Placental epithelial cell (primary cell): ENCODE measurements at places on chromosomes 7 and 10. TPM values are rescaled to one million over a fixed set of nuclear protein-coding genes. Genes with fewer than 3 reads are reported as not detected.

DYNC1I1 gene
- total RNA-seq = 1.6 and 2.7 TPM in 2 replicates

ATOH7 gene
- under 0.01 TPM in 1 of 2 replicates, not detected in the other for total RNA-seq

AQP1 gene
- total RNA-seq = 0.39 and 1.5 TPM in 2 replicates

PRPS1L1 gene
- not detected in 2 replicates for total RNA-seq

PON1 gene
- total RNA-seq = not detected in 2 replicates

TIAL1 gene
- 45.4 and 55.4 TPM in 2 replicates for total RNA-seq

ZNF487 gene
- 2.9 and 5.9 TPM in 2 replicates for total RNA-seq

CRPPA gene
- total RNA-seq = 1.6 and 3.1 TPM in 2 replicates

FAM221A gene
- 2.3 and 3.9 TPM in 2 replicates for total RNA-seq

TRIM74 gene
- total RNA-seq = not detected in 2 replicates

C10orf53 gene
- not detected in 2 replicates for total RNA-seq

PDAP1 gene
- 31.4 and 51.6 TPM in 2 replicates for total RNA-seq

SLC25A40 gene
- total RNA-seq = 11.0 and 12.8 TPM in 2 replicates

ZNF365 gene
- under 0.01 TPM in 1 of 2 replicates, not detected in the other for total RNA-seq

ZNF488 gene
- total RNA-seq = 2.7 and 5.0 TPM in 2 replicates

LIPM gene
- under 0.01 TPM in 1 of 2 replicates, not detected in the other for total RNA-seq

DPP6 gene
- total RNA-seq = under 0.01 TPM in 1 of 2 replicates, not detected in the other

FFAR4 gene
- total RNA-seq = not detected in 2 replicates

SLC18A2 gene
- not detected in 2 replicates for total RNA-seq

LIPF gene
- total RNA-seq = not detected in 2 replicates

CNOT4 gene
- 11.0 and 11.9 TPM in 2 replicates for total RNA-seq

AFAP1L2 gene
- total RNA-seq = 80.5 and 104 TPM in 2 replicates

CLDN3 gene
- total RNA-seq = not detected in 2 replicates

FXYD4 gene
- total RNA-seq = not detected in 2 replicates

TBXAS1 gene
- total RNA-seq = 1.6 and 5.0 TPM in 2 replicates

HABP2 gene
- not detected in 2 replicates for total RNA-seq

NAT16 gene
- total RNA-seq = not detected in 2 replicates

GCK gene
- total RNA-seq = under 0.01 and 0.33 TPM in 2 replicates

LRRC18 gene
- total RNA-seq = not detected in 2 replicates

MLLT10 gene
- total RNA-seq = 56.9 and 86.0 TPM in 2 replicates

FKBP6 gene
- not detected in 2 replicates for total RNA-seq

KLHDC10 gene
- total RNA-seq = 20.6 and 29.8 TPM in 2 replicates

SYT15B gene
- under 0.01 TPM in 1 of 2 replicates, not detected in the other for total RNA-seq

PARD3 gene
- 37.2 and 49.9 TPM in 2 replicates for total RNA-seq

TDRD1 gene
- total RNA-seq = 0.39 and 2.0 TPM in 2 replicates

OR2A7 gene
- 5.6 and 7.1 TPM in 2 replicates for total RNA-seq

EBLN1 gene
- not detected in 2 replicates for total RNA-seq

RHOBTB1 gene
- total RNA-seq = 25.6 and 58.9 TPM in 2 replicates

CPED1 gene
- 0.39 and 0.54 TPM in 2 replicates for total RNA-seq

IFIT1B gene
- total RNA-seq = 0.11 TPM in 1 of 2 replicates, not detected in the other

MINPP1 gene
- 18.8 and 23.6 TPM in 2 replicates for total RNA-seq

GFRA1 gene
- total RNA-seq = under 0.01 TPM in 2 replicates

ASL gene
- 32.2 and 52.3 TPM in 2 replicates for total RNA-seq

RBP3 gene
- total RNA-seq = not detected in 2 replicates

SPAM1 gene
- total RNA-seq = not detected in 2 replicates

PRSS37 gene
- not detected in 2 replicates for total RNA-seq

WNT8B gene
- not detected in 2 replicates for total RNA-seq

TMEM270 gene
- total RNA-seq = not detected in 2 replicates
